ENCODE measurements at places on chromosomes 7 and 10.

GRCh38 chr7:142463401-142463850, 205.6 kb upstream of the PRSS58 start:
- no peak for DNase-seq

GRCh38 chr7:40544221-40544723, 409.5 kb downstream of the SUGCT start:
- no peak for DNase-seq

DNA sequence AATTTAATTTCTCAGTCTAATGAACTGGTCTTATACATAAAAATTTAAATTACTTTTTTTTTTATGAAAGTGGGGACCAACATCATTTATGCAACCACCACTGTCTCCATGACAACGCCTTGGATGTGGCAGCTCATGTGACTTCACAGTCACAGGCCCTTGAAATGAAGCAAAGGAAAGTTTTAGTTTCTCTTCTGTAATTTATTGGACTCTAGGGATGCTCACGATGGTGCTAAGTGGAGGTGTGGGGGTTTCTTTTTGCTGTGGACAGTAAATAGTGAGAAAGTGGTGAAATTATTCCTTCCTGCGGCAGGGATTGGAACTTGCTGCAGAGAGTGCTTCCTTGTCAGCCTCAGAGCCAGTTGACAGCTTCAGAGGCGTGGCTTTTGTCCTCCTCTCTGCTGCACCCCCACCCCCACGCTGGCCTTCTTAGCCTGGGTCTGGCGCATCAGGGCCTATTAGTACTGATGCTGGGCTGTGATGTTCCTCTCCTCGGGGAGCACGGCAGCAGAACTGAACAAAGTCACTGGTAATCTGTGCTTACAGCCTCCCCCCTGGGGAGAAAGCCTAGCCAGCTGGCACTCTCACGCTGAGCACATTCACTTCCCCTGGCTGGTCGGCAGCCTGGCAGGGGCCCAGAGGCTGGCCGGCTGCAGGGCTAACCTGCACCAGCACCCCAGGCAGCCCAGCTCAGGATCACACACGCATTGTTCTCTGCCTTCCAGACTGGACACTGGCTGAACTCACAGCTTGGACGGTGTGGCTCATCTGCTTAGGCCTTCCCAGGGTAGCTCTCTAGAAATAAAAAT, 517.5 kb upstream of the GALNT17 start:
- DNase-seq, result no peak

DNA sequence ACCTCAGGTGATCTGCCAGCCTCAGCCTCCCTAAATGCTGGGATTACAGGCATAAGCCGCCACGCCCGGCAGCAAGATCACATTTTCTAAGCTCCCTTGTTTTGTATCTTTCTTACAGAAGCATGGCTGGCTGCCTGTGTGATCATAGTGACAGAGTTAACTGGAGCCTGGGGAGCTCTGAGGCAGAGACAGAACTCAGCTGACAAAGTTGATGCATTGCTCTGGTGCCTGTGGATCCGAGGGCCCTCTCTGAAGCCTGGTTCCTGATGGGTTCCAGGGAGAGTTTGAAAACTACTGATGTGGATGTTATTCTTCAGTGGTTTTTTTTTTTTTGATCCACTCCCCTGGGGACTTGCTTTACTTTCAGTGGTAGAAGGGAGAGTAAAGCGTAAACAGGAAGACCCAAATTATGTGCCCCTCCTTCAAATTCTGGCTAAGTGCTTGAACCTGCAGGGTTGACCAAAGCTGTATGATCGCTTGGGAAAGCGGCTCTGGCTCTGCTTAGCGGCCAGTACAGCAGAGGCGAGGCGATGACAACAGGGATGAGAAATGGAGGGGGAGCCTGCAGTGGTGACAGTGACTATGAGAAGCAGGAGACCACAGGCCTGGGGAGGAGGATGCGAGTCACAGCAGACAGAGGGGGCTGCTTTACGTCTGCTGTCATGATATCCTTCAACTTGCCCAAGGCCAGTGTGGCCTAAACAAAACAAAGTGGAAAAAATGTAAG, 6.8 kb upstream of the EFCAB10 start:
- no peak for DNase-seq

GRCh38 chr7:12564996-12565764, 5.3 kb upstream of the SCIN start:
- no peak for DNase-seq

DNA sequence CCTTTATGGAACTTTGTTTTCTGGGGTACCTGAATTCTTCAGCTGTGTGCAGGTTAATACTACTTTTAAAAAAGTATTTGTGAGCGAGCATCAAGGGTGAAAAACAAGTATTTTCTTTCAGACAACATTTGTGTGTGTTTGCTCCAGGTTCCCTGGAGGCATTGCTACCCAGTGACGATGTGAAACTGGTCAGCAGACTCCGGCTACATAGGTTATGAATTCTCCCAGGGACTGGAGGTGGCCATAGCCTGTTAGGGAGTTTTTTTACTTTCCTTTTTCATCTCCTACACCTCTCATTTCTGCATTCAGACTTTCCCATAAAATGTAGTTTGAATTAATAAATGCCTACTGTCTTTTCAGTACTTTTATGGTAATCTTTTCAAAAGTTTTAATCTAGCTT, 7.6 kb downstream of the AKR1D1 start:
- no peak for DNase-seq

DNA sequence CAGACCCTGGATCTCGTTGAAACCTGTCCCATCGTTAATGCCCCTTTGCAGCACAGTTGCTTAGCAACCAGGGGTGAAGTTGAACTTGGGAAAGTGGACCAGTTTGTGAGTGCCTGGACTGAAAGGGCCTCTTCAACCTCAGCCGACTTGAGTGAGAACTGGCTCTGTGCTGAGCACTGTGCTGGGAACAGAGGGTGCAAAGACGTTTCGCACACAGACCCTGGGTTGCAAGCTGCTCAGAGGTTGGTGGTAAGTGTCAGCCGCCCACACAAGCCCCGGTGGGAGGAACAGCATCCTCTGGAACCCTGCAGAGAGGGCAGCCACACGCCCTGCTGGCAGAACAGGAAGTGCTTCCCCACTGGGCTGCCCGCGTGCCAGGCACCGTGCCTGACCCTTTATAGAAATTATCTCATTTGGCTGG, 89.2 kb downstream of the CARD11 start:
- DNase-seq, result no peak

DNA sequence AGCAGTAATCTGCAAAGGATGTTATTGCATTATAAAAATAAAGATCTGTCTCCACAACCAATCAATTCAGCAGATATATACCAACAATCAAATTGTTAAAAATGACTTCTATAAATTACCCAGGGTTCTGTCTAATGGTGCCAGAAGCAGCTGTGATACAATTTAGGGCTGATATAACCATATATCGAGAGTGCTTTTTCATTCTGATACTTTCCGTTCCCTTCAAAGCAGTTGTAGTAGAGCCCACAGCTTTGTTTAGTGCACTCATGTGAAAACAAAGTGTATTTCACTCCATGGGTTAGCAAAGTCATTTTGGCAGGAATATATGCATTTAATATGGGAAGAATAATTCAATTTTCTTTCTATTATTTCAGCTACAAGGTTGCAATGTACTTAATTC, 83.1 kb upstream of the CHCHD3 start:
- DNase-seq, result no peak

- DNase-seq, result no peak
Measured at GRCh38 chr7:17807242-17807641, 133.1 kb downstream of the SNX13 start.

DNA sequence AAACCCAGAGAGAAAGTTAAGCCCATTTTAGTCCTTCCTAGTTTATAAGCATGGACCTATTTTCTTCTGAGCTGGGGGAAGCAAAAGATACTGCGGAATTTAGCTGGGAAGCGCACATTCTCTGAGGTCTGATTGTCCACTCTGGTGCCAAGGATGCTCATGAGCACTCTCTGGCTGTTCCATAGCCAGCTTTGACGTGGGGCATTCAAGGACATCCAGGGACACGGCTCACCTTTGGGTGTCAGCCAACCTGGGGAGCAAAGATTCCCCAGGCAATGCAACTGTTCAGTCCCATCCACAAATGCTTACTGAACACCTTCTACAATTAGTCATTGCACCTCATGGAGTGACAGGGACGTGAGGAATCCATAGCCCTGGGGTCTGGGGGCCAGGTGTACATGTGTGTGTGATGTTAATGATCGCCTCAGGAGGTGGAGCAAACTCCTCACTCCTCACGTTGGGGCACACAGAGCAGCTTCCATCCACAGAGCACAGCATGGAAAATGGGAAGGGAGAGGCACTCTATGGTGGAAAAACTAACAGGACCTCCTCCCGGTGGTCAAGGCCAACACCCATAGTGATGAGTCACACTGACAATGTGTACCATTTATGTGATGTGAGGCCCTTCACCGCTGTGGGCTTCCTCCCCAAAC, 67.5 kb upstream of the IGFBP3 start:
- no peak for DNase-seq

GRCh38 chr7:46810986-46811385, 770.9 kb downstream of the TNS3 start:
- DNase-seq, result no peak

DNA sequence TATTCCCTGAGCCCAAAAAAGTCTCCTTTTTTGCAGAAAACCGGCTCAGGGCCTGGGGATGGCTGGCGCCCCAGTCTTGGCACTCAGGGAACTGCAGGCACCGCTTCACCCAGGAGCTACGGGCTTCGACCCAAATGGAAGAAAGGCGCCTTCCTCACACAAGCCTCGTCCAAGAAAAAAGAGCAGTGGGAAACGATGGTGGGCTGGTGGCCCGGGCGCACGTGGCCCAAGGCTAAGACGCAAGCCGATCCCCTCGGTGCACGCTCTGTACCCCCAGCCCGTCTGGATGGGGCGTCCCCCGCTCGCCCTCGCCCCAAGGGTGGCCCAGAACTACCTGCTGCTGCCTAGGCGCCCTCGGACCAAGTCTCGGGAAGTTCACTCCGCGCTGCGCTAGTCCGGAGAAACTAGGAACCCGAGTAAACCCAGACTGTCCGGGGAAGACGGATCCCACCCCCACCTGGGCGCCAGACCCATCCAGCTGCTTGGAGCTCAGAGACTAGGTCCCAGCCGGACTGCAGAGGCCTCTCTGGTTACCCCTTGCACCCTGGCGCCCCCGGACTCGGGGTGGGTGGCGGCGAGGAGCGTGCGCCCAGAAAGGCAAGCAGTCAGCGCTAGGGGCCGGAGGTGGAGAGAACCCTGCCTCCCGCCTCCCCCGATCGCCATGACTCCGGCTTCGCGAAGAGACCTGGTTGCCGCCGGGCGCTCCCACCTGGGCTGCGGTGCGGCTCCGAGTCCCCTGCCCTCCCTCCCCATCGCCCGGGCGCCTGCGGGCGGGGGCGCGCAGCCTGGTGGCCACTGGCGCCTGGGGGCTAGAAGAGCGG, 76.4 kb downstream of the CALN1 start:
- no peak for DNase-seq
